ENCODE measurements at places on chromosomes 11 and 22. TPM values are rescaled to one million over a fixed set of nuclear protein-coding genes. Genes with fewer than 3 reads are reported as not detected.

DNA sequence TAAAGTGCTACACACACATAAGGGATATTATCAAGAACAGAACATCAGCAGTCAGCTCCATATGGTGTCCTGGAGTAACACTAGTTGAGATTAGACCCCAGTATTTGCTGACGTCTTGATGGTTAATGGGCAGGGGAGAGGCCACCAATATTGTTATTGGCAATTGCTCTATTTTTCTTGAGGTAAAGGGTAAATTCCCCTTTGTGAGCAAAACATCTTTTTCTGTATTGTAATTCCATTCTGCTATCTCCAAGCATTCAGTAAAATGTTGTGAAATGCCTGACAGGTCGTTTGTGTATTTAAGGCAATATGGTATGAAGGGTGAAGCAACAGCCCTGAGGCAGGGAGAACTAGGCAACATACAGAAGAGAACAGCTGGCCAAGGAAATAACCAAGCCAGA lies 21.9 kb downstream of the PC start:
- no peak for DNase-seq

GRCh38 chr22:49999063-49999945 lies 13.3 kb downstream of the IL17REL start:
- no peak for DNase-seq

DNA sequence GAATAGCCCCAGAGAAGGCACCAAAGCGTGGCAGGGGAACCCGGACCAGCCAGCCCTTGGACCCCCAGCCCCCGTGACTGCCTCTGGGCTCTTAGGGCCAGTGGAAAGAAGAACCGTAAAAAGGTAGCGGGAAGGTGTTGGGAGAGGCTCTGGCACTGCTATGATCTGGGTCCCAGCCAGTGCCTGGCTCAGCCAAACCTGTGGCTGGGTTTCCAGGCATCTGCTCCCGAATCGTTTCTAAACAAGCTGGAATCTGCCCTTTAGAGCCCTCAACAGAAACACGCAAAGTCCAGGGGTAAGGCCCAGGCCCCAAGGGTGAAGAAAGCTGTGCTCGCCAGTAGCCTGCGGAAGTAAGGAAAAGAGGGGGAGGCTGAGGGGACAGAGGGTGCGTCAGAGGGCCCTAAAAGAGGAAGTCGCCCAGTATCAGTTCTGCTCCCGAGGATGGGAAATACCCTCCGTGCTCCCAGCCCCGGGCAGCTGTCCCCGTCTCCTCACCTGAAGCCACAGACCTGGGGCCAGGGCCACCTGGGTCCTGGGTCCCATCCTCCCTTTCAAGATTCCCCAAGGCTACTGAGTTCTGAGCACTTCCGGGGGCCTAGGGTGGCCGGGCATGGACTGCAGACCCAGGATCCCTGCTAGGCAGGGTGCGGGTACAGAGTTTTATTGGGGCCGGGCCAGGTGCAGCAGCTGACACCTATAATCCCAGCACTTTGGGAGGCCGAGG lies 24.7 kb downstream of the IL10RA start:
- no peak for DNase-seq

DNA sequence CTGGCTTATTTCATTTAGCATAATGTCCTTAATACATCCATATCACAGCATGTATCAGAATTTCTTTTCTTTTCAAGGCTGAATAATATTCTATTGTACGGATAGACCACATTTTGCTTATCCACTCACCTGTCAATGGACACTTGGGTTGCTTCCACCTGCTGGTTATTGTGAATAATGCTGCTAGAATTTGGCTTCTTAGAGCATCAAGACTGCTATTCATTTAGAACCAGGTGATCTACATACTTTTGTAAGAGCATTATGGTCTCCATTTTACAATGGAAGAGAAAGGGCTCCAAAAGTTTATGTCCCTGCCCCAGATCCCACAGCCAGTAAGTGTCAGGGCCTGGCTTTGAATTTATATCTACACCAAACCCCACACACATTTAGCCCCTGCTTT lies 100.7 kb upstream of the CD82 start:
- DNase-seq, result no peak

Gene FOLR1
- total RNA-seq, result not detected

DNA sequence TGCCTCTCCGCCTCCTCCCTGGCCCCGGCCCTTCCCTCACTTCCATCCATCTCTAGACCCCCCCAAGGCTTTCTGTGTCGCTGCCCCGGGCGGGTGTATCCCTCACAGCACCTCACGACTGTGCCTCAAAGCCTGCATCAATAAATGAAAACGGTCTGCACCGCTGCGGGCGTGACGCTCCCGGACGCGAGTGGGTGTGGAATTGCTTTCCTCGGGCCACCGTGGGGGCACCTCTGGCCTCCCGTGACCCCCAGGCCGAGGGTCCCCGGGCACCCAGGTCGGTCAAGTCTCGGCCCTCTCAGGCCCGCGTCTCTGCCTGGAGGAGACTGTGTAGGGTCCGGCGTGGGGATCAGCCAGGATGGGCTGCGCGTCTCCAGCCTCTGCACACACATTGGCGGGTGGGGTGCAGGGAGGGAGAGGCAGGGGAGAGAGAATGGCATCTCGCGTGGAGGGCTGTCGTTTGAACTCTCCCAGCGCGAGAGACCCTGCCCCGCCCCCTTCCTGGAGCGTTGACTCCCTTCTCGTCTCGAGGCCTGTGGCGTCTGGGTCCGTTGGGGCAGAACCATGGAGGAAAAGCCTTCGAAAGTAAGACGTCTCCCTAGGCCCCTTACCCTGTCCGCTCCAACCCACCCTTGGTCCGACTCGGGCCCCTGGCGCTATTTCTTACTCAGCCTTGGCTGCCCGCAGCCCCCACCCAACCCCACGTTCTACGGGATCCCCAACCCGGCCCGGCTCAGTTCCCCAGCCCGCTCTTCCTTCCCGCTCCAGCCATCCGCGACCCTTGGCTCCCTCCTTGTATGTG lies at the start of gene CATSPERZ:
Gene CATSPERZ, plus strand, starts transcription at position 512 of the 802 bp plus-strand sequence. Its CDS starts 53 bp downstream, at position 565.
- DNase-seq, result no peak

- DNase-seq, result no peak
Measured at GRCh38 chr11:95232666-95233065, 1.7 kb upstream of the SESN3 start.

- DNase-seq, result no peak
Measured at GRCh38 chr11:2863276-2863618, 22.3 kb downstream of the CDKN1C start.

- no peak for DNase-seq
Measured at GRCh38 chr11:77515063-77515462, 41.2 kb upstream of the PAK1 start.

DNA sequence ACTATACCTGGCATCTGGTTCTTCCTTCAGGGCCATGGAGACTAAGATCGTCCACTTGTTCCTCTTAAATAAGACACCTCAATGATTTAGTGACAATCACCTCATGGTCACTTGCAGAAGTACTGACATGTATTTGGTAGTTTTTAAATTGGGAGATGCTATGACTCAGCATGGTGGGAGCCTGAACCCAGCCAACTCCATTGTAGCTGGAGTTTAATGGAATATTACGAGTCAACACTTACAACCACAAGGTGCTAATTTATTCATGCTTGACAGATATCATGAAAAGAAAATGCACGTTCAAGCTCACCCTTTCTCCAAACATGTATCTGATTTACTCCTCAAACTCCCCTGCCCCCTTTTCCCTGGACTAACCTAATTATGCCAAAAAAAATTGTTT lies 16.6 kb upstream of the APOL3 start:
- no peak for DNase-seq

Gene TBX10
- not detected for total RNA-seq

DNA sequence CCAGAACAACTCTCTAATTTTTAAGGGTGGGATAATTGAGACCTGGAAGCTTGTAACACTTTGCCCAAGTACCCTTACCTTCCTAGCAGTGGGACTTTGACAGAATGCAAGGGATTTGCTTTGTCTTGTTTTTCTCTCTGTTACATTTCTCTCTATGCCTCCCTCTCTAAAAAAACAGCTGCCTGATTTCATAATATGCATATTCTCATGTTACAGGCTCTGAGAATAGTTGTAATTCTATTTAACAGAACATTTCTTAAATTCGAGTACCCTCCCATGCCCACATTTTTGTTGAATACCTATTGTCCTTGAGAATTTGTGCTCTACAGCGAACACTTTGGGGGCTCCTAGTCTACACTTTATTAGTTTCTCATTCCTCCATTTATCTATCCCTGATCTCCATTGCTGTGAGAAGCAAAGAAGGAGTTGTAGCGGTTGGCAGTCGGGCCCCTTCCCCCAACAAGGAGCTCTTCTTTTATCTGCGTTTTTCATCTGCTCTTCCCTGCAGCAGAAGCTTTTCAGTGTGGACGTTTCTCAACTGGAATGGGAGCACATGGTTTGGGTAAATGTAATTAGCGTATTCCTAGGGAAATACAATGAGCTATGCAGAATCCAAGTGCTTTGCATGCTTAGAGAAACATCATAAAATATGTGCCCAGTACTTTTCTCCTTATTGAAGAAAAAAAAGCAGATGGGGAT lies 117.7 kb upstream of the CCDC90B start:
- DNase-seq, result no peak

DNA sequence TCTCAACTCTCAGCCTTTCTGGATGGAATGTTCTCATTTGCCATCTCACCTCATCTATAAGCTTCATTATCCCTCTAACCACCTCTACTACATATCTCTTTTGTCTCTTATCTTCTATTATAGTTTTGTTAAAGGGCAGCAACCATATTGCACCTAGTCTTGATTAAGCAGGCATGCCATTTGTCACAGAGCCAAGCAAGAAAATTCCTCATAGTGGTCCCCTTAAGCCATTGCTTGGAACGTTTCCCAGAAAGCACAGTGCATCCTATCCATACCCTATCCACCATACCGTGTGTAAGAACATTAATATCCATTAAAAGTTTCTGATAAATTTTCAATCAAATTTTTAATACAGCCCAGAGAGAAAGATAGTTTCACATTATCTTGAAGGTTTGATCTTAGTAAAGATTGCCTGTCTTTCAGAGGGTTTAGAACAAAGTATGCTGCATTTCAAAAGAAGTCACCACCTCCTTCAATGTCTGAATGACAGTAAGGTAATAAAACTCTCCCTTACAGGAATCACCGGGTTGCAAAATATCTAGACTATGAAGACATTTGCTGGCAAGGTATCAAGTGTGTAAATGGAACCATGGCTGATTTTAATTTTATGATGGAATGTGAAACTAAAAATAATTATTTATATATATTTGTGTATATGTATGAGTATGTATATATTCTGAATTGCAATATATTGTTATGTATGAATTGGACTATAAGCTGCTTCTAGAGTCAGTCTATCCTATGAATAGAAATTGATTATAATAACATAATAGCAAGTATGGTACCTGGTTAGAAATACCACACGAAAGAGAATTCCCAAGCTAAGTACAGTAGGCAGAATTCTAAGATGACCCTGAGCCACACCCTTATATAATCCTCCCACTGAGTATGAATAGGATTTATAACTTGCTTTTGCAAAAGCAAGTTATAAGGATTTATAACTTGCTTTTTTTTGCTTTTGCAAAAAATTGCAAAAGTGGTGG lies 1296.3 kb downstream of the LRRC4C start:
- DNase-seq, result no peak

GRCh38 chr22:40997520-40997919 lies 46.3 kb downstream of the RBX1 start:
- DNase-seq, result no peak

Gene CCDC87
- 0.65 TPM for total RNA-seq

GRCh38 chr11:126725521-126725920 lies 275.0 kb downstream of the KIRREL3 start:
- DNase-seq, result no peak

GRCh38 chr22:40499209-40499623 lies 128.8 kb downstream of the SGSM3 start:
- no peak for DNase-seq

DNA sequence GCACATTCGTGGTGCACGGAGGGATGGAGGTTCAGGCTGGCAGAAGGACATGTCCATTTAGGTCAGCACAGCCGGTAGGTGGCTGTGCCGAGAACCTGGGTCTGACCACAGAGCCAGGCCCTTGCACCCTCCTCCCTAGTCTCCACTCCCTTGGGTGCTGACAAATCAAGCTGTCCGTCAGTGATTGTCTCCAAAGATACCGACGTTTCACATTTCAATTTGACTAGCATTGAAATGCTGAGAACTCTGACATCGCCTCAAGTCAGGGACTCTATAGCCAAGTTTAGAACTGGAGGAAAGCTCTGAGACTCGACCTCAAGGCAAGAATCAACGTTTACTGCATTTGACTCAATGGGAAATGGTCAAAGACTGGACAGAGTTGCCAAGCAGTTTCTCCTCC lies 1321.1 kb downstream of the TBC1D22A start:
- no peak for DNase-seq
